CD4-positive, alpha-beta T cell treated with Interleukin-4 for 1 hour (primary cell): ENCODE measurements at places on chromosomes 7 and 10.
A peak's percentile ranks its signal among the peaks of the same experiment; 100 is the strongest.

GRCh38 chr7:84744385-84744784, 442.5 kb downstream of the SEMA3D start:
- DNase-seq, result no peak

- no peak for DNase-seq
Observed at GRCh38 chr10:121577568-121577967, 20.7 kb downstream of the FGFR2 start.

DNA sequence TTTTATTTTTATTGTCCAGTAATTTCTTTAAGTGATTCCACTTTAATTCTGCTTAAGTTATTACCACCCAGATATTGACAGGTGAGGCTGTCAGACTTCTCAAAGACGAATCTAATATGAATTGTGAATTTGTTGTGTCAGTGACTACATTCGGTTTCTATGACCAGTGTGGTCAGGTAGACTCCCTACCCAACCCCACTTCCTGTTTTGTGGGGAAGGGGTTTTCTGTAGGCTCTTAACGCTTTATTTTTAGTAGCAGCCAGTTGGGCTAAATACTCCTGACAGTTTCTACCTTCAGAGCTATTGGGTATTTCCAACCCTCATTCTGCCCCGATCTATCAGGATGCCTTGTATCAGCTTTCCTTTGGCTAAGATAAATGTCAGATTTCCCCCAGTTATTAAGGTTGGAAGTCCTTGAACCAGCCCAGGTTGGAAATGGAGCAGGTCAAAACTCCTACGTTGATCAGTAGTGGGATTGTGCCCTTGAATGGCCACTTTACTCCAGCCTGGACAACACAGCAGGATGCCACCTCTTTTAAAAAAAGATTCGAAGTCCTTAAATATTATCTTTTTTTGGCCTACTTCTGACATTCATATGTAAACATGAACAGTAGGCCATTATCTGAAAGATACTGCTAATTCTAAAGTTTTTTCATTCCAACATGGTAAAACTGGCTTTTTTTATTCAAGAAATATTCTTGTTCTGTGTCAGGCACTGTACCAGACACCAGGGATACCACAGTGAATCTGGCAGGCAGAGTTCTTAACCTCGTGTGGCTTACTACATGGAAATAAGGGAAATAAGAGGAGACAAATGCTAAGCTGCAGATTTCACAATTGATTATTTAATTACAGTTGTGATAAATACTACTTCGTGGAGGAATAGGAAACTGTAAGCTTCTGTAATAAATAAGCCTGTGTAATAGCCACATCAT, 133.3 kb upstream of the SAMD8 start:
- DNase-seq, result peak; percentile 66

DNA sequence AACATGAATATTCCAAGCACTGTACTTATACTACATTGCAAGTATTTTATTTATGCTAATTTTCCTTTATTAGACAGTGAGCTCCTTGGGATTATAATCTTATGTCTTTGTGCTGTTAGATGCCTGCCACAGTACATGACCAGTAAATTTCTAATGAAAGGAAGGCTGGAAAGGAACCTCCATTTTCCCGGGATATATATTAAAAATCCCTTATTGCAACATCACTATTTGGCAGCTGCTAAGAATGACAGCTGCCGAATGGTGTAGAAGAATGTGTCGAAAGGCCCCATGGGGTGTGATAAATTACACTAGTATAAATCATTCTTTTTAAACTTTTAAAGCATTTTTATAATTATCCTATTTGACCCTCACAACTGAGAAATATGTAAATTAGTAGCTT, 59.1 kb downstream of the TFAM start:
- no peak for DNase-seq

DNA sequence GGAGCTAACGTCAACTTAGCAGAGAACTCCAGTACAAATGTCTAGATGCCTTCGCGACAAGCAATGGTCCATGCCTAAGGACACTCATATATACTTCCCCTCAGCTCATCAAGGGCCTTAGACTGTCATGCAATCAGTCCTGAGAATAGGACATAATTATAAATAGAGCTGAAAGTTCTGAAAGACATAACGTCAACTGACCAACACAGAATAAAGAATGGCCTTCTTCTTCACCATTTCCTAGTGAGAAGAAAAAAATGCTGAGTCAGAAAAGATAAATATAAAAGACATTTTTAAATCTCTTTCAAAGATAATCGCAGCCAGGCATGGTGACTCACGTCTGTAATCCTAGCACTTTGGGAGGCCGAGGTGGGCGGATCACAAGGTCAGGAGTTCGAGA, 83.2 kb downstream of the ARMH3 start:
- no peak for DNase-seq

DNA sequence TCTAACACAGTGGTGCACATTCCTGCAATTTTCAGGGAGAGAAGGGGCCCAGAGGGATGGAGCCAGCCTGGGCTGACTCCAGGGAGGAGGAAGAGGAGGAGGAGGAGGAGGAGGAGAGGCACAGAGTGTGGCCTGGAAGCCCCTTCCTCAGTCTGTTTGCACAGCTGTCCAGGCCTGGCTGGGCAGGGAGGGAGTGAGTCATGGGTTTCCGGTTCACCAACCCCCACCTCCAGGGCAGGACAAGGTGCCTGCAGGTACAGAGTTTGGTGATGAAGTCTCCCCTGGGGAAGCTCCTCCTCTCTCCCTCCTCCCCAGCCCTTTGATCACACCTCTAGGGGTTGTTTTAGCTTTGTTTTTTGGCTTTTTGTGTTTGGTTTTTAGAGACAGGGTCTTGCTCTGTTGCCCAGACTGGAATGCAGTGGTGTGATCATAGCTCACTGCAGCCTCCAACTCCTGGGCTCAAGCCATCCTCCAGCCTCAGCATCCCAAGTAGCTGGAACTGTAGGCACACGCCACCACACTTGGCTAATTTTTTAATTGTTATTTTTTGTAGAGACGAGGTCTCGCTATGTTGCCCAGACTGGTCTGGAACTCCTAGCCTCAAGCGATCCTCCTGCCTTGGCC, 77.5 kb upstream of the CUX1 start:
- no peak for DNase-seq

- no peak for DNase-seq
Observed at GRCh38 chr7:42981601-42982000, 49.4 kb downstream of the MRPL32 start.

GRCh38 chr7:85261336-85261735, 74.5 kb upstream of the SEMA3D start:
- no peak for DNase-seq

DNA sequence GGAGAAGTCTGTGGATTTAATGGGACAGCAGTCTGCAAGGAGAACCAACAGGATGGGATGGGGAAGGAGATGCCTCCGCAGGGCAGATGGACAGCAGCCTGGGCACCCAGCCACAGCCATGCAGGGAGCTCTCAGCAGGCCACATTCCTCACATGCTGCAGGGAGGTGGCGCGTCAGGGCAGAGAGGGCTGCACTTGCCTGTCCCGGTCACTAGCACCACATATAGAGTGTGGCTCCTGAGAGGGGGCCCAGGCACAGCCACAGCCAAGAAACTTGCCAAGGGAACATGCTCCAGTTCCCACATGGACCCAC, 86.8 kb upstream of the ZMIZ1 start:
- no peak for DNase-seq

DNA sequence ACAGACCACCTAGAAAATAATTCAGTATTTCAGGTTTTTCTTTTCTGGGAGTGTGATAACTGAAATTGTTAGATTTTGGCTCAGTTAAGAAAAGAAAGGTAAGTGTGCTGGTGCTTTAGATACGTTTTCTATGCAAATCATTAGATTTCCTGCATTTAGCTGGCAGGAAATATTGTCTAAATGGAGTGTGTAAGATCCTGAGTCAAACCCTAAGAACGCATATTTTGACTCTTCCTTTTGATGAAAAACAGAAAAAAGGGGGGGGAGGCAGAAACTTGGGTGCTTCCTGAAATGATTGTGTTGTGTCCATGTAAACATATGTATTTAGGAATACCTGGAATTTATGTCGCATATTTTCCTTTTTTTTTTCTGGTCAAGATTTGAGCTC, 1.2 kb downstream of the GRK5 start:
- DNase-seq, result peak; percentile 15

- no peak for DNase-seq
Observed at GRCh38 chr7:97094284-97094930, 23.1 kb upstream of the SDHAF3 start.

DNA sequence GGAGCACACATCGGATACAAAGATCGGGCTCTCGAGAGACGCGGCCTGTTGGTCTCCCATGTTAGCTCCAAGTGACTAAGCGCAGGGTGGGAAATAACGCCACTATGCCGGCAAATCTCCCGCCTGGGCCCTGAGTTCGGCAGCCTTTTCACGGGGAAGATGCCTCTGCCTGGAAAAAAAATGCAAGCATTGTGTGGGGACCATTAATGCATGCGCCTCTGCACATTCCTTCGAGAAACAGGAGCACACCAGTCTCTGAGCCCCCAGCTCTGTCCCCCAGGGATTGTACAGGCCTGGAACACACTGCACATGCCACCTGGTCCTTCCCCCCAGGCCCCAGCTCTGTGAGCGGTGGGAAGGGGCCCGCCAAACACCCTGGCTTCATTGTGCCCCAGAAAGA, 44.1 kb downstream of the FBXW4 start:
- no peak for DNase-seq

GRCh38 chr10:124614003-124614659, 130.0 kb downstream of the FAM53B start:
- DNase-seq, result no peak

DNA sequence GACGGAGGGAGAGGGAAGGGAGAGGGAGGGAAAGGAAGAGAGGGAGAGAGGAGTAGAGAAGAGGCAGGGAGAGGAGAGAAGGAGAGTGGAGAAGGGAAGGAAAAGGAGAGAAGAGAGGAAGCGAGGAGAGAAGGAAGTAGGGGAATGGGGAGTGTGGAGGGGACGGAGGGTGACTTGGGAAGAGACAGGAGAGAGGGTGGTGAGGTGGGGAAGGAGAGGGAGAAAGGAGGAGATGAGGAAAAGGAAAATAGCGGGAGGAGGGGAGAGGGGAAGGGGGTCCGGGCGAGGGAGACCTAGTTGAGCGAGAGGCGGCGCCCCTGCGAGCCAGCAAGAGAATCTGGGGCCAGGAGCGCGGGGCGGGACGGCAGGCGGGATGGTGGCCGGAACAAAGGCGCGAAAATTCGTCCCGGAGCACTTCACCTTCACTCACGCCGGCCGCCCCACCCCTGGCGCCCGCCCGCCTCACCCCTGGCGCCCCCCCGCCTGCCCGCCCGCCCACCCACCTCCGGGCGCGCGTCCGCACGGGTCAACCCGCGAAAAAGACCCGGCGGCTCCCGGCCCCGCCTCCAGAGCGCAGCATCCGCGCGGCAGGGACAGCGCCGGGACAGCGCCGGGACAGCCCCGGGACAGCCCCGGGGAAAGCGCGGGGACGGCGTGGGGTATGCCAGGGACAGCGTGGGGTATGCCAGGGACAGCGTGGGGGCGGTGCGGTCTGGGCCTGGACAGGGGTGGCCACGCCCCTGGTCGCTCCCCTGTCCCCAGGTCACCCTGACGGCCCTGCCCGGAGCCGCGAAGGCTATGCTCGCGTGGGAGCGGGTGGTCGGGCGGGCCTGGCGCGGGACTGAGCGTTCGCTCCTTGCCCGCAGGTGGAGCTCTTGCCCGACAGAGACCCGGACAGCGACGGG, 4.2 kb downstream of the VSTM2A start:
- no peak for DNase-seq

DNA sequence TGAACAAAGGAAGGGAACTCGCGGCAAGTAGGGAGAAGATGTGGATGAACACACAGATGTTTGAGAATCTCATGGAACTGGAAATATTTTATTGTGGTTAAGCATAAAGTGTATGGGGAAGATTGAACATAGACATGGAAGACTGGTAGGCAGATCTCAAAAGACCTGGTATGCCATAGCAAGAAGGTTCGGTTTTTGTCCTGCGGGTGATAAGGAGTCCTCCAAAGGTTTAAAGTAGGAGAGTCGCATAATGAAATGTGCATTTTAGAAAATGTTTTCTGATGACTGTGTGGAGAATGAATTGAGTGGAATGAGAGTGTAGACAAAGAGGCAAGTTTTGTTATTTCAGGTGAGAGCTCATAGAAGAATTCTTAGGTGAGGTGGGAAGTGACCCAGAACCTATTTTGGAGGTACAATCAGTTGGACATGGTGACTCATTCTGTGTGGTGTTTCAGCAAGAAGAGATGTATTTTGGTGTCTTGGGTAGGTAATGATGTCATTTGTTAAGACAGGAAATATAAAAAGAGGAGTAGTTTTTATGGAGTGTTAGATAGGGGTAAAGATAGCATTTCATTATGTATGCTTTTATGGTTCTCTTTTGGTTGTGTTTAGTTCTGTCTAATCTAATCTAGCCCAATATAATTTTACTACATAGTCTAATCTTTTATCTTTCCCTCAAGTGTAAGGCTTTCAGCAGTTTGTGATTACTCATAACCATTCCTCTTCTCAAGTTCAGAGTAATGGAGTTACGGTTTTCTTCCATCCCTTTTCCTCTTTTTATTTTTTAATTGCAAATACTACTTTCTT, 239.2 kb downstream of the EXOC4 start:
- no peak for DNase-seq

- no peak for DNase-seq
Observed at GRCh38 chr10:113801569-113801968, 50.1 kb downstream of the PLEKHS1 start.

DNA sequence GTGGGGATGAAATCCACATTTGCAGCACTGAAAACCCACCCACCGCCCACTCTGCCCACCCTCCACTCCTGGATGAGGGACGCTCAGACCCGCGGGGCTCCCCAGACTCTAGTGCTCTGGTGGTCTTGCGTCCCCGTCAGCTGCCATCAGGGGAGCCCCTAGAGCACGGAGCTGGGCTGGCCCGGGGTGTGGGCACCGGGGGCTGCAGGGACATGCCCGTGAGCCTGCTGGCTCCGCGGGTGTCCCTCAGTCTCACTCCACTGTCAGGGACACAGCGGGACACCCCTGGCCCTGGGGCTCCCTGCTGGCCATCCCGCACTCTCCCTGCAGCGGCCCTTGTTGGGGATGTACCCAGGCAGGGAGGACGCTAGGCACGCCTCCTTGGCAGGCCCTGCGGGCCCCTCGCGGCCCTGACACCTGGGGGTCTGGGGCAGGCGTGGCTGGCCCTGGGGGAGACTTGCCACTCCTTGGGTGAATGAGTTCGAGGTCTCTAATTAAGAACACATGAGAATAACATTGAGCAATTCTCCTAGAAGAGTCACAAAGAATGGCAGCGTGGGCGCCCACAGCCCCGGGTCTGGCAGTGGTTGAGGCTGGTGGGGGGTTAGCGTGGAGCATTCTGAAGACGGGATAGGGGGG, 64.2 kb downstream of the CFAP46 start:
- DNase-seq, result no peak

GRCh38 chr7:139300390-139300789, 40.7 kb upstream of the FMC1 start:
- no peak for DNase-seq
